ENCODE measurements at places on chromosomes 3 and 15.

DNA sequence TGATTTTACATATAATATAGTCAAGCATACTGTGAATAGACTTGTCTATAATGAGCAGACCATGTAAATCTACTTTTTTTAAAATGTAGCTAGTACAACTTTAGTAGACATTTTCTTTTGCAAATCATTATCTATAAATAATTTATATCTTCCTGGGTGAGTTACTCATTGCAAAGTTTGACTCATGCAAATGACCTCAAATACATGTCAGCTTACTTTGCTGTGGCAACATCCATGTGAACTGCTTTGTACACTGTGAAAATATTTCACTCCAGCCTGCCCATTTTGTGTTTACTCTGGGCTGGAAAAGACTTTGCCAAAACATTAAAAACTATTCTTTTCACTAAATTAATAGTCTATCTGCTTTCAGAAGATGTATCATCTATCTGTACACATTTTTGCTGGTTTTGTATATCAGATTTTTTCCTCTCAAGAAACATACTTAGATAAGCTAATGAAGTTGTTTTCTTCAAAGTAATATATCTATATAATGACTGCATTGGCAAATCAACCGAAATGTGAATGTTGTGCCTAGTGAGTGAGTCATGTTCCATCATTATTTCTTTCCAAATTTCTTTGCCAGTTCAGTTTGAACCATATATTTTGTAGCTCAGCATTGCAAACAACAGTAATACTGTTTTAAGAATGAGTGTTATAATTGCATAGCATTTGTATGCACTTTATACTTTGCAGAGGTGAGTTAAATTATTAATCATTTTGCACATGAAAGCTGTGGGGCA is 26.5 kb downstream of the IGSF10 start:
- no peak for DNase-seq

DNA sequence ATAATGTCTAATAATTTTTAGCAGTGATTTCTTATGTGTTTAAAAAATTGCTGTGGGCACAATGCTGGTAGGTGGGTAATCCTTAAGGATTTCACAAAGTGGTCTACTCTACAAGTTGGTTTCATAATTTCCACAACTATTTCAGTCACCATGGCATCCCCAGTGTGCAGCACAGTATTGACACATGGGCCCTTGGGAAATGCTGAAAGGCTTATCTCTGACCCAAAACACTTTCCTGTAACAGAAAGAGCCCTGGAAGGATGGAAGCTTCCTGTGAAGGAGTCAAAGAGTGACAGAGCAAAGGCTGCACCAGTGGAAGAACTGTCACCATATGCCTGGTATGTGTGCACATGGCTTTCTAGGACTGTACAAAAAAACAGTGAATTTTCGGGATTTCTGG is 153.7 kb downstream of the ANO10 start:
- no peak for DNase-seq

DNA sequence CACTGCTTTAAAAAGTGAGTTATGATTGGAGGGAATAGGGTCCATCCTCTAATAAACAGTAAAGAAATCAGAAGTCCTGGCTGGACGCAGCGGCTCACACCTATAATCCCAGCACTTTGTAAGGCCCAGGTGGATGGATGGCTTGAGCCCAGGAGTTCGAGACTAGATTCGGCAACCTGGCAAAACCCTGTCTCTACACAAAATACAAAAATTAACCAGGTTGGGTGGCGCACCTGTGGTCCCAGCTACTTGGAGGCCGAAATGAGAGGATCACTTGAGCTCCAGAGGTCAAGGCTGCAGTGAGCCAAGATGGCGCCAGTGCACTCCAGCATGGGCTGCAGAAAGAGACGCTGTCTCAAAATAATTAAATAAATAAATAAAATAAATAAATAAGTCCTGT is 171.2 kb downstream of the POTEB3 start:
- DNase-seq = no peak

GRCh38 chr3:157220211-157220610 is 60.3 kb upstream of the CCNL1 start:
- no peak for DNase-seq

DNA sequence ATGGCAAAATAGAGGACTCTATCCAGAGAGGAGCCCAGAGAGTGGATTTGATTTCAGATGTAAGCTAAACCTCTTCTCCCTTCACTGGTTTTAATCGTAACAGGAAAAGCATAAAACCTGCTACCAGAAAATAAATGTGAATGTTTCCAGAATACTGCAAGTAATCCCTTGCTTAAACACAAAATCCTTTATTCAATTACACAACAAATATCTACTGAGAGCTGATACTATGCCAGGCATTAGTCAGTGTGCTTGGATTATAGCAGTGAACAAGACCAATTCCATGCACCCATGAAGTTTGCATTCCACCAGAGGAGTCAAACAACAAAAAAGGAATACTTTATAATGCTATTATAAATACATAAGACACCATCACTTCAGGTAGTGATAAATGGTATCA is 15.1 kb downstream of the AVEN start:
- DNase-seq = no peak
